ENCODE measurements at places on chromosomes 13 and 19.

- DNase-seq: no peak
These were observed 6.2 kb upstream of the COLGALT1 start for GRCh38 chr19:17549085-17549740.

GRCh38 chr13:53920916-53921315 is 892.3 kb downstream of the OLFM4 start:
- DNase-seq: no peak

DNA sequence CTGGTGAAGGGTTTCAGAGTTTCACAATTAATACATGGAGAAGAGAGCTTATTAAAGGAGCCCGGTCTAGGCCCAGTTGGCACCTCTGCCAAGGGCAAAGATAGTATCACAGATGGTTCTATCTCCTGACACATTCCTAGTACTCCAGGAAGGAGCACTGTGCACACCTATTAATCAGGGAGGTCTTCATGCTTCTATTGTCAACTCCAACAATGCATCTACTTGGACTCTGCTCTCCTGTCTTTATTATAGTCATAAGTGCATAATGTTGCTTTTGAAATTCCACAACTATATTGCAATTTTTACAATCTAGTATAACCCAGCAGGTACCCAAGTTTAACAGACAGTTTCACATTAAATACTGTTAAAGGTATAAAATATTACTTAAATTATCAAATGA is 174.5 kb upstream of the TSC22D1 start:
- DNase-seq: no peak

DNA sequence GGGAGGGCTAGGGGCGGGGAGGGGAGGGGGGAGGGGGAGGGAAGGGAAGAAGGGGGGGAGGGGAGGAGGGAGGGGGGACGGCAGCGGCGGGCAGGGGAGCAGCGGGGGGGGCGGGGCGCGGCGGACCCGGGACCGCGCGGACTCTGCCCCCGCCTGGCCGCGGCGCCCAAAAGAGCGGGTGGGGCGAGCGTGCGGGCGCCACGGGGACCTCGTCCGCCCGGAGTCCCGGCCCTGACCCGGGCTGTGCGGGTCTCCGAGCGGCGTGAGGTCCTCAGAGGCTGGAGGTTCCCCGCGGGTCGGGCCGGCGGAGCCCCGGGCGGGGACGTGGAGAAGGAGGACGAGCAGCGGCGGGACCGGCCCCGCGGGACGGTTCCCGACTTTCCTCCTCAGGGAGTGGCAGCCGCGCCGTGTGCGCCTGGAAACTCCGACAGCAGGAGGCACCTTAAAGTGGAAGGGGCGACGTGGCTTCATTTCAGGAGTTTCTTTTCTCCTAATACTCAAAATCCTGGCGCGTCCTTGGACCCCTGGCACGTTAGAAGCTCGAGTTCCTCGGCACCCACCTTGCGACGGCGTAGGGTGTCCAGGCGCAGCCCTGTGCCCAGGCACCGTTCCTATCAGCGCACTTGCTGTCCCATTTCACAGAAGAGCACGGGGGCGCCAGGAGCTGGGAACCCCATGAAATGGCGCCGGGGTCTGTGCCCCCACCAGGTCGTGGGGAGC is 518 bp upstream of the PLPP2 start:
- DNase-seq: no peak

GRCh38 chr13:89832827-89833226 is 1514.7 kb upstream of the MIR17HG start:
- DNase-seq: no peak

GRCh38 chr19:5792224-5792623 is 1.3 kb upstream of the DUS3L start:
- no peak for DNase-seq

- no peak for DNase-seq
These were observed 3.6 kb upstream of the KCNN4 start for GRCh38 chr19:43784241-43784980.

- no peak for DNase-seq
These were observed 139.2 kb downstream of the SLITRK5 start for GRCh38 chr13:87810391-87810801.

GRCh38 chr13:53264751-53265385 is 236.3 kb downstream of the OLFM4 start:
- no peak for DNase-seq

- DNase-seq: no peak
These were observed 2.6 kb upstream of the JUNB start for GRCh38 chr19:12788682-12789097.

DNA sequence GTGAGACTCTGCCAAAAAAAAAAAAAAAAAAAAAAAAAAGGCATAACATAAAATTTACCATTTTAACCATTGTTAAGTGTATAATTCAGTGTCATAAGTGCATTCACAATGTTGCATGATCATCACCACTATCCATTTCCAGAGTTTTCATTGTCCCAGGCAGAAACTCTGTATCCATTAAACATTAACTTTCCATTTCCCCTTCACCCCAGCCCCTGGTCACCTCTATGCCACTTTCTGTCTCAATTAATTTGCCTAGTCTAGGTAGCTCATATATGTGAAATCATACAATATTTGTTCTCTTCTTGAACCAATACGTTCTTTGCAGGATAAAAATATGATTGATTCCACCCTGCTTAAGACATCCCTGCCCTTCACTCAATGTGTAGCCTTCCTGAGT is 31.0 kb upstream of the VWA8 start:
- DNase-seq: no peak

DNA sequence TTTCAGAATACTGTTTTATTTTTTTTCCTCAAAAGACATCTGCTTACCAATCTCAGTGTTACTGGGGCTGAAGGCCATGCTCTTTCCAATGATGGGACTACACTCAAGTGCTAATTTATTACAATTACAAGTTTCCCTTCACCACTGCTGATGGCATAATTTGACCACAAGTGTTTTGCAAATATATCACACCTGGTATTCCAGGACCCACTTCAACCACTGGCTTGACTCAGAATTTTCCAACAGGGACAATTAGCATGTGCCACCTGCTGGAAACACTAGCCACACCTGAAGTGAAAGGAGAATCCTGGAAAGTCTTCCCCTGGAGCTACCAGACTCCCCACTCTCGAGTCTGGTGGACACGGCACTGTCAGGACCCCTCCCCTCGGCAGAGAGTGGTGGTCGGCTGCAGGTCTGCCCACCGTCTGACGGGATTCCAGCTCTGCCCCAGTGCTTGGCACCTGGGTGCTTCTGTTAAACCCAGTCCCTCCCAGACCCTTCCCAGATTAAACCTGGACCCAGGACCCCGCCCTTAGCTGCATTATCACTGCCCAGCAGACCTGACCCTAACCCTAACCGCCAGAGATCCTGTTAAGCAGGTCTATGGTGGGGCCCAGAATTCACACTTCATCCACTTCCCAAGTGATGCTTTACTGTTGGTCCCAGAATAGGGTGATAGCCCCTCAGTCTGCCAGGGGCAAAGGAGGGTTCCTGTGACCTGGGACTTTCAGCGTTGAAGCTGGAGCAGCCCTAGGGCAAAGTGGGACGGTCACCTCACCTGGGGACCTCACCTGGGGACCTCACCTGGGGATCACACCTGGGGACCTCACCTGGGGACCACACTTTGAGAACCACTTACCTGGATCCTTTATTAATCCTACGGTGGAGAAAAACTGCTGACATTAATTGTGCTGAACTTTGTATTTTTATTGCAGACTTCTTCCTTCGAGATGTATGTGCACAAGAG is 17.6 kb upstream of the RASA3 start:
- peak; percentile 50 for DNase-seq

GRCh38 chr13:33340631-33341030 is 55.1 kb upstream of the STARD13 start:
- DNase-seq: no peak

DNA sequence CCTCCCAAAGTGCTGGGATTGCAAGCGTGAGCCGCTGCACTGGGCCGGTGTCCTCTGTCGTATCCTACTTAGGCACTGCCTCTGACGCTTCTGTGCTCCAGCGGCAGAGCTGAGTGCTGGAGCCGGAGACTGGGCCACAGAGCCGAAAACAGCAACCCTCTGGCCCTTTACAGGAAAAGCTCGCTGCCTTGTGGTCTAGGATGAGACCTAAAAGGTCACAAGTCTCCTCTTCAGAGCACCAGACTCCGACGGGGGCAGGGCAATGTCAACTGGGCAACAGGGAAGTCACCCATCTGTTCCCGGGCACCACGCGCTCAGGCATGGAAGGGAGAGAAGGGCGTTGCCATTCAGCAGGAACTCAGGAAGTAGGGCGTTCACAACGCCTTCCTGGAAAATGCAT is 91.7 kb downstream of the GADD45B start:
- no peak for DNase-seq

DNA sequence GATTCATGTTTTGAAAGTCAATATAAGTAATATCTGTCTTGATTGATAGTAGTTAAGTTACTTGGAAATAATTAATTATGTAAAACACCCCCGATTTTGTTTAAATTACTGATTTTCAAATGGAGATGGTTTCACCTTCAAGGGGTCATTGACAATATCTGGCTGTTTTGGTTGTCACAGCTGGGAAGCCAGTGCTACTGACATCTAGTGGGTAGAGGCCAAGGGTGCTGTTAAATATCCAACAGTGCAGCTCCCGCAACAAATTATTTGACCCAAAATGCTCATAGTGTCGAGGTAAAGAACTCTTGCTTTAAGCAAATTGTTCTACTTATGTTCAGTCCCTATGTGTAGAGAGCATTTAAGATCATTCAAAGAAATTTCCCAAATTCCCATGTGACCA is 50.6 kb upstream of the PCDH20 start:
- no peak for DNase-seq

- DNase-seq: no peak
These were observed 22.2 kb upstream of the KLF5 start for GRCh38 chr13:73036566-73036965.

- peak; percentile 58 for DNase-seq
These were observed 10.8 kb upstream of the PDCD5 start for GRCh38 chr19:32570081-32570785.

GRCh38 chr13:50693727-50694126 is 149.8 kb downstream of the DLEU7 start:
- no peak for DNase-seq

GRCh38 chr13:100396776-100397175 is 191.8 kb downstream of the GGACT start:
- no peak for DNase-seq

GRCh38 chr13:40682449-40683240 is 16.2 kb upstream of the FOXO1 start:
- no peak for DNase-seq

DNA sequence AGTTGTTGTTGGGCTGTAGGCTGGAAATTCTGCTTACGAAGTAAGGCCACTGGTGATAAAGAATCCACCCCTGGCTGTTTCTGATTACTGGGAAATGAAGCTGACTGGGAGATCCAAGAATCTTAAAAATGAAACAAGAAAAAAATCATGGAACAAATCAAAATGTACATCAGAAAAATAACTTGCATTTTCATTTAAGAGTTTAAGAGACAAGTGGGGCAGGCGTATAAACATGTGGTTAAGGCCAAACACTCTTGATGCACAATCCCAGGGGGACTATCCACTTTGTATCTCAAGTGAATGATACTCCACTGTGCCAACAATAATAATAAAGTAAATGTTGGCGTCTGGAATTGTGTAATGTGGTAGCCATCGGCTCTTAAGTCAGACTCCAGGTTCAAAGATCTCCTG is 24.6 kb downstream of the ZMYM5 start:
- DNase-seq: no peak

GRCh38 chr19:51263808-51264207 is 12.9 kb downstream of the SIGLECL1 start:
- no peak for DNase-seq

DNA sequence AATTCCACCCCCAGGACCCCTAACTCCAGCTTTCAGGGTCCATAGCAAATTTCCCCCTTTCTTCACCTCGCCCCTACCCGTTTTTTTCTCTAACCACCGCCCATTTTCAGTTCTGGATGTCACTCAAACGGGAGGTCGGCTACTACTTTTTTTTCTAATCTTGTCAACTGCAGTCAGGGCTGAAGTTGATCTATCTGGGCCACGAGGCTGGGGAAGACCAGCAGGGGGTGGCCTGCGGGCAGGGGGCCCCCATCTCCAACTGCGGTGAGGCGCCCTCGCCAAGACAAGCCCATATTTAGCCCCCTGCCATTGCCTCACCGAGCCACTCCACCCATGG is 748 bp downstream of the LHFPL6 start:
- no peak for DNase-seq

DNA sequence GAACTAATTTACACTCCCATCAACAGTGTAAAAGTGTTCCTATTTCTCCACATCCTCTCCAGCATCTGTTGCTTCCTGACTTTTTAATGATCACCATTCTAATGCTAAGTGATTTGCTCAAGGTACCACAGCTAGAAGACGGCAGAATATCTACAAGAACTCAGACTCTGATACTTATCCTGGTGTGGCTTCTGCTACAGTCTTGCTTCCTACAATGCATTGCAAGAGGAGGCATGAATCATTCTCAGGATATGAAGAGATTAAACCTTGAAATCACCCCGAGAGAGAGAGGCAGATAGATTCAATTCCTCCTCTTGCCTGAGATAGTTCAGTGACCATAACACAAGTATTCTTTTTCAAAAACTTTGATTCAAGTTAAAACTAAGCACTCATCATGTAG is 306.4 kb downstream of the TBC1D4 start:
- no peak for DNase-seq

GRCh38 chr19:28288572-28289264 is 924.2 kb downstream of the UQCRFS1 start:
- DNase-seq: no peak

GRCh38 chr13:68124437-68125086 is 894.4 kb upstream of the PCDH9 start:
- DNase-seq: no peak

GRCh38 chr19:17718550-17718946 is 732 bp upstream of the MAP1S start:
- no peak for DNase-seq

- DNase-seq: no peak
These were observed at the start of gene TMPRSS9 for GRCh38 chr19:2359992-2360685. TMPRSS9 (plus strand) TSS chr19:2360265; CDS start chr19:2389786, 29,521 bp downstream.

DNA sequence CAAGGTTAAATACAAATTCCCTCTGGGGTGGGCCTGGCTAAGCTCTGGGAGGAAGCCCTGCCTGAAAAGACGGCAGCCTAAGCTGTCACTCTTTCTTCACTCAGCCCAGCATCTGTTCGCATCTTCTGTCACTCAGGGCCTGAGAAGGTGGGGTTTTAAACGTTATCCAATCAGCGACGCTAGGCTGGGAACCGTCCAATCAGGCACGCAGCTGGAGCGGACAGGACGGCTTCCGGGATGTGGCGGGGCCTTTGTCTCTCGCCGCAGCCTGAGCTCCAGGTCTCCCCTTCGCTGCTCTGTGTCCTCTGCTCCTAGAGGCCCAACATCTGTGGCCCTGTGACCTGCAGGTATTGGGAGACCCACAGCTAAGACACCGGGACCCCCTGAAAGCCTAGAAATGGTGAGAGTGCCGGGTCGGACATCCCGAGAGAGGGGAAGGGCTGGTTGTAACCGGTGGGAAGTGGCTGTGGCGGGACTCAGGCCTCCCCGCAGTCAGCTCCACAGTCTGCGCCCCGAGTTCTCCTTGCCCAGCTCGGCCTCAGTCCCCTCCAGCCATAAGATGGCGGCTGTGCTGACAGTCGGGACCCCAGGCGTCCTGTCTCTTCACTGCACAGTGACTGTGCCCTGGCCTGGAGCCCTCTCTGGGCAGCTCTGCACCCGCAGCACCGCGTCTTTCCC is at the start of gene ZNF431:
TSS of gene ZNF431 (plus strand) at position 254 of the 678 bp plus-strand sequence. CDS start at position 398, 144 bp downstream.
- DNase-seq: peak; percentile 89

GRCh38 chr19:38155453-38155852 is 68.6 kb downstream of the DPF1 start:
- no peak for DNase-seq

GRCh38 chr19:27744926-27745768 is 1467.8 kb downstream of the UQCRFS1 start:
- no peak for DNase-seq

All from NCI-H2107 (cell line).